ENCODE measurements at places on chromosomes 1 and 21.

- peak; percentile 30 for DNase-seq
Measured at GRCh38 chr1:5428351-5428750, 563.9 kb downstream of the NPHP4 start.

DNA sequence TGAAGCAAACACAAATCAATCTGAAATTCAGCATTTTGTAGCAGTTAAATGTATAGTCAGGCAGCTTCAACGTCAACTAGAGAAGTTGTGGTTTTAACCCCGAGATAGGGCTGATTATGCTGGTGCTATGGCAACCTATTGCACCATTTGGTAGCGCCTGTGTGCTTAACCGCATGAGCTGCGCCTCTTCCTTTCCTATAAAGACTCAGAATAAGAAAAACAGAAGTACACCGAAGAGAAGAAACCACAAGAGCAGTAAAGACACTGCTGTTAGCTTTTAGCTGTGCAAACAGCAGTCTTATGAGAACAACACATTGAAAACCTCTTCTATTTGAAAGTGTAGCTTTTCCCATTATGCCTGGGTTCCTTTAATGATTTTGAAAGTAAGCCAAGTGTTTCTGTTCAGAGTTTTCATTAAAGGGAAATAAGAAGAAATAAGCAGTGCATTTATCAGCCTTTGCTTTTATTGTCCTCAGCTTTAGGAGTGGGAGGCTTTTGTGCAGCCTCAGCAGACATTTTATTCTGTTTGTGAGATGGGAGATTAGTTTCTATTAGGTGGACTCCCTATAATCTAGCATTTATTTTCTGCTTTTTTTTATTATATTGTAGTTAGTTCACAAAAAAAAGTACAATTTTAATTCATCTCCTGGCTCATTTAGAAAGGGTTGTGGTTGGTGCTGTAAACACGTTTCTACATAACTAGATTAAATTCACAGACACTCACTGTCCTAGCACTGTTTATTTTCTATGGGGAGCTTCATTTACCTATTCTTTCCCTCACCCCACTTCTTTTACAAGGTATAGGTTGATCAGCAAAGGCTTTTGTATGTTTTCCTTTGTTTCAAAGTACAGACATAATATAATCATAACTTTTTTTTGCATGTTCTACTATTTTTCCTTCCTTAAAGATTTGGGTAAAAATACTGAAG is 43.3 kb downstream of the PTPRC start:
- peak; percentile 96 for DNase-seq

- no peak for DNase-seq
Measured at GRCh38 chr21:41622831-41623548, 115.0 kb upstream of the TMPRSS2 start.

DNA sequence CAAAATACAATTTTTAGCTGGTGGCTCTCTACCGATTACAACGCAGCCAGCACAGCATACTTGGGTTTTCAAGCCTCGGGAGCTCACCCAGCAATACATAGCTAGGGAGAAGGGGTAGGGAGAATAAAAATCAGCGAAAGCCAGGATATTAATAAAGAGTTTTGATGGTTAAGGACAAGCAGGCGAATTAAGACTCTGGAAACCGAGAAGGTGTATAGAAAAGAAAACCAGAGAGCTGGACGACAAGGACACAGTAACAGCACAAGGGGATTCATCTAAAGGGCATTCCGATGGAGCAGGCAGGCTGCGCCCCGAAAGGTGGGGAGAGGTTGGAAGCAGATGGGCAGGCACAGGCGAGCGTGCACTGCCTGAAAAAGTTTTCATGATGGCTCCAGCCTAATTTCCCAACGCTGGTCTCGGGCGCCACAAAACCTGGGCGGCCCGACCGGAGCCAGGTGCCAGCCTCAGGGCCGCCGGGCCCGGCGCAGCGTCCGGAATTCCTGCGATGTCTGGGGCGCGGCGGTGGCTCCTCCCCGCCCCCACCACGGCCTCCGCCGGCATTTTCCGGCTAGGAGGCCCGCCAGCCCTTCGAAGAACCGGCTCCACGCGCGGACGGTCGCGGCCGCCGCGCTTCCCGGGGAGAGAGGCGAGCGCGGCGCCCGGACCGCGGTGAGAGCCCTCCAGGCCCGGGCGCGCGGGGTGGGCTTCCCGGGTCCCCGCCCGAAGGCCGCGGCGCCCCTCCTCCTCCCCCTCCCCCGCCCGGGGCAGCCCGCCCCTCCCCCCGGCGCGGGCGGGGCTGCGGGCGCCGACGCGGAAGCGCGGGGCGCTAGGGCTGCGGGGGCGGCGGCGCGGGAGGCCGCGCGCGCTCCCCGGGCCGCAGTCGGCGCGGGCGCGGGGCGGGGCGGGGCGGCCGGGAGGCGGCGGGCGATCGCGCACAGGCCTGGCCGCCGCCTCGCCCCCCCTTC is 774 bp upstream of the DYRK1A start:
- DNase-seq: no peak

DNA sequence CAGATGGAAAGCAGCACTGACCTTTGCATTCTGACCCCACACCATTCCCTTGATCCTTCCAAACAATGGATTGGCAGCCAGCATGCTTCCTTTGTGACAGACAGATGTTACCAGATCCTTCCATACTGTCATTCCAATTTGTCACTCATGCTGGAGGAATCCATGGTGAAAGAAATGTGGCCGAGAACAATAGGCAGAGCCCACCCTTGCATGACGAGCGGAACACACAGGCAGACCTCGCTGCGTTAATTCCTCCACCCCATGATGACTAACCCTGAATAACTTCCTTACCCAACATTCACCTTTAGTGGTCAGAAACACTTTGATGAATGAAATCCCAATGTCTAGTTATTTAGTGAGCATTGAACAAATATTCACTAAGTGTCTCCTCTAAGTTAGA is 45.1 kb downstream of the PDPN start:
- no peak for DNase-seq

GRCh38 chr1:170661646-170662411 is 2.1 kb upstream of the PRRX1 start:
- DNase-seq: no peak

DNA sequence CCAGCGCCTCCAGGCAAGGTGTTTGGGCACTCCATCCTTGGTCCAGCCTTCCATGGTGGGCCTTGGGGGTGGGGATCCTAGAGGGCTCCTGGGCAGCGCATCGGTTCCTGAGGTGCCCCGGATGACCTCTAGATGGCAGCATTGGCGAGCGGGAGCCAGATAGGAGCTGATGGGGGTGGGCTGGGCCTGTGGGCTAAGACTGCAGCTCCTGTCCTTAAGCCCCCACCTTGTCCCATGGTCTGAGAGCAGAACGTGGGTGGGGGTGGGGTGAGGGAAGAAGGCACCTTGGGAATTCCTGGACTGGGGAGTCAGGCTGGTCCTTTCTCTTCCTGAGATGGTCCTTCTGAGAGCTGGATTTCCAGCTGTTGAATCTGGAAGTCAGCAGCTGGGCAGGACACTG is 93.4 kb upstream of the CSF3R start:
- DNase-seq: peak; percentile 71

DNA sequence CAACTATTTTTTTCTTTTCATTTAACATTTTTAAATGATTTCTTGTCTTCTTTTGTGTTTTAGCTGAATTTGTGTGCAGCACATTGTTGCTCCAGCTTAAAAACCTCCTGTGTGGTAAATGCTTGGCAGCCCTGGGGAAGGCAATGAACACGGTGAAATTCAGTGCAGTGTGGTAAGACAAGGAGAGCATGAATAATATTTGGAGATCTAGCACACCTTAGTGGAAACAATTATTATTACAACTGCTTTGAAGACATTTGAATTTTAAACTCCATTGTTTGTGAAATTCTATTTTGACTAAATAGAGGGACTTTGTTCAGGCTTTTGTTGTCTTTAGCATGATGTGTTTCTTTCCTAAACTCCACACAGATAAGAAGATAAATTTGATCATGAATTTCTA is 242.6 kb upstream of the CXADR start:
- DNase-seq: peak; percentile 81

- DNase-seq: peak; percentile 24
Measured at GRCh38 chr1:115842948-115843347, 2.0 kb upstream of the NHLH2 start.

DNA sequence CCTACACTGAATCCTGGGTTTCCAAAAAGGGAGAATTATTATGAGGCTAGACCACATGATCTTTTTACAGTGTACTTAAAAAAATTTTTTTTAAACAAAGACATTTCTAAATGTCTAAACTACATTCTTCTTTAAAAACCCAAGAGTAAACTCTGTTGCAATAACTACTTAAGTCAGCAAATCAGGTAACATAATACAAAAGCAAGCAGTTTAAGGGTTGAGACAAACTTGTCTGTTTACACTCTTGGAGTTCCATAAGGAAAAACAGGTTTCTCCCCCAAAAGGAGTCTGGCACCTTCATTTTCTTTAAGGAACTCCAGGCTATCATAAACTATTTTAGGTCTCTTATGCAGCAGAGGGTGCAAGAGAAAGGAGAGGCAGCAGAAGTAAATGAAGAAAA is 12.5 kb upstream of the ANKRD45 start:
- no peak for DNase-seq

DNA sequence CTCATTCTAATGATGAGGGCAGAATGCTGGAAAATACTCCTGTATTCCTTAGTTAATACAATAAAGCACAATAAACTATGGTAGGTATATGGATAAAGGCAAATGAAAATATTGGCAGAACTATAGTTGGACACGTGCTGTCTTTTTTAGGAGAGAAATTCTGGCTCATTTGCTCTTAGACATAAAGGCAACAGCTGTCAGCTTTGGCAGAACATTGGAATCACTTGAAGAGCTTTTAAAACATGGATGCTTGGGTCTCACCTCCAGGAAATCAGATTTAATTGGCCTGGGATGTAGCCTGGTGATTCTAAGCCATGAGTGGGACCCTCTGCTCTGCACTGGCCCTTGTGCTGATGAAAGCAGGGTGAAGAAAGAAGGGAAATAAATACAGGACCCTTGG is 9.9 kb downstream of the CRP start:
- no peak for DNase-seq

DNA sequence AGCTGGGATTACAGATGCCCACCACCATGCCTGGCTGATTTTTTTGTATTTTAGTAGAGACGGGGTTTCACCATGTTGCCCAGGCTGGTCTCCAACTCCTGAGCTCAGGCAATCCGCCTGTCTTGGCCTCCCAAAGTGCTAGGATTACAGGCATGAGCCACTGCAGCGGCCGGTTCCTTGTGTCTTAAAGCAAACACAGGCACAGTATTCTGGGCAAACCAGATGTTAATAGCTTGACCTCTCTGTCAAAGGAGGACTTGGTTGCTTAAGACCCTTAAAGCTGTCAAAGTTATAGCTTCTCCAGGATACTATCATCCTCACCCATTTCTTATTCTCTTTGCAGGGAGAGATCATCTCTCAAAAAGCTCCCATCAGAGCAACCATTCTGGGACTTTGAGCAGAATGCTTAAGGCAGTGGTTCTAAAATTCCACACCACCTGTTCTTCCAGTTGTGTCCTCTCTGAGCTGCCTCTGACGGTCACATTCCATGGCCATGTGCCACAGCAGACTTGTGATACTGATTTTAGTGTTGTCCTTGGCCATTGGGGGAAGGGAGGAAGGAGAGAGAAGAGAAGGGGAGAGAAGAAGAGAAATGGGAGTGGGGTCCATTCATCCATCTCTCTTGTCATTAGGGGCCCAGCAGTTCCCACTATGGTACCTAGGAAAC is 81.8 kb downstream of the PBX1 start:
- DNase-seq: no peak

DNA sequence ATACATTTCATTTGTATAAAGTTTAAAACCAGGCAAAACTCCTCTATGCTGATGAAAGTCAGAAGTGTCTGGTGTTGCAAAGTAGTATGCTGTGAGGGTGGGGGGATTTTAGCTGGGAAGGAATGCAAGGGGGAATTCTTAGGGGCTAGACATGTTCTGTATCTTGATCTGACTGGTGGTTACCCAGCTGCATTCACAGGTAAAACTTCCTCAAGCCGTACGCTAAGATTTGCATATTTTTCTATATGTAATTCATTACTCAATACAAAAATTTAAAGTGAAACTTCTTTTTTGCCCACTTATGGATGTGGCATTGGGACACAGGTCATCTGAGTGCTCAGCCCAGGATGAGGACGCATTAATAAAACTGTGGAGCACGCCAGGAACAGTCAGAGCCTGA is 323.3 kb downstream of the PAPPA2 start:
- DNase-seq: no peak

- DNase-seq: no peak
Measured at GRCh38 chr1:227741166-227741870, 6.1 kb downstream of the SNAP47 start.

DNA sequence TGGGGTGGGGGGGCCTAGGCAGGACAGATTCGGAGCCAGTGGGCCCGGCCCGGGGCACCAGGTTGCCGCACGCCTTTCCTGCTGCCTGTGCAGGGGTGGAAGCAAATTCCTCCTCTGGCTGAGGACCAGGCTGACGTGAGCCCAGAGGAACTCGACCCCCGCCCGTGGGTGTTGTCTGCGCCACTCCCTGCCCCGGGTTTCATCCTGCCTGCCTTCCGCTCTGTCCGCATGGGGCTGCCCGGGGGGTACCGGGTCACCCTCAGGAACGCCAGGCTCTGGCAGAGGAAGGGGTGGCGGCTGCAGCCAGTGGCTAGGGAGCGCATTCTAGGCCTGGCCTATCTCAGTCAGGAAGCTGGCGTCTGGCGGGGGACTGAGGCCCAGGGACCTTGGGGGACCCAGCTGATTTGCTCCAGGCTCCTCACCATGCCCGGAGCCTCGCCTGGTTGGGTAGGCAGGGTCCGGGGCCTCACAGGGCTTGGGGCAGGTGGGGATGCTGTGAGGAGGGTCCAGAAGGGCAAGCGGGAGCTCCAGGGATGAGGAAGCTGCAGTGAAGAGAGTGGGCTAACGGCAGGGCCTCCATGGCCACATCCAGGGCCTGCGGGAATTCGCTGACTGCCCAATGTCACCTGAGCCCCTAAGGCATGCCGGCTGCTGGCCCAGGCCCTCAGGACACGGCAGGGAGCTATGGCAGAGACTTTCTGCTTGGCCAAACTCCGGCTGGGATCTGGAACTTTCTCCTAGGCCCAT is 2.4 kb upstream of the IBA57 start:
- DNase-seq: no peak

DNA sequence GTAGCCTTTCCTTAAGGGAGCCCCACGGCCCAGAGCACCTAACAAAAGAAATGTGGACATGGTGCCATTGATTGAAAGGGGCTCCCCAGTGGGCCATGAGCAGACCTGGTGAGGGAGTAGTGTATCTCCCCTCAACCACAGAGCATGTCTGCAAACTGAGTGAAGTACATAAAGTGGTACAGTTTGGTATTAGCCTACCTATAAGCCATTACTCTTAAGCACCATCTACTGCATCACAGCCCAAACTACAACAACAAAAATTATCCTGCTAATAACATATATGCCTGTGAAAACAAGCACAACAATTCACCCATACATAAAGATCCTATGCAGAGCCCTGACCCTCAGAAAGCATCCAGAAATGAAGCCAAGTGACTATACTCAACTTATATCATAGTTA is 407.8 kb downstream of the PTPRC start:
- DNase-seq: peak; percentile 20

DNA sequence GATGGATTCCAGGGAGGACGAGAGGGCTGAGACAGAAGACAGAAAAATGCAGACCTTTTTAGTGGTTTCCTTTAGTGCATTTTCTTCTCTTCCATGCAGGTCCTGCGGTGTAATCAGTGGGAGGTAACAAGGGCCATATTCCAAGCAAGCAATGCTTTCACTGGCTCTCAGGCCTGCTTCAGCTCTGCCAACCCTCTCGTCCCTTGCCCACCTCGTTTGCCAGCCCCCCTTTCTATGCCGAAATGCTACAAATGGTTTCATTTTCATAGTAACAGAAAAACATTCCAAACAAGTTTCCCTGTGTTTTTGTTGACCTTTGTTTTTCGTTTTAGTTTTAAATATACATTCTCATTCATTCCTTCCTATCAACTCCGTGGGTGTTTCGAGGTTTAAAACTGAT is 443.1 kb downstream of the TTLL7 start:
- no peak for DNase-seq

GRCh38 chr1:164918140-164918539 is 359.2 kb downstream of the PBX1 start:
- no peak for DNase-seq
